ENCODE measurements at places on chromosomes 1 and 21.
A peak's percentile ranks its signal among the peaks of the same experiment; 100 is the strongest.

- no peak overlapping the region for H3K4me3 ChIP-seq
- no peaks in the 10 kb centered on the region for H3K36me3 ChIP-seq
- no peak for DNase-seq
- no peaks in the 10 kb centered on the region for H3K4me1 ChIP-seq
These were observed 242.4 kb upstream of the GREM2 start for GRCh38 chr1:240854367-240854766.

- no peaks in the 10 kb centered on the region for H3K4me1 ChIP-seq
- H3K27ac ChIP-seq, result no peak overlapping the region
- no peak for DNase-seq
- no peak overlapping the region for H3K4me3 ChIP-seq
- no peaks in the 10 kb centered on the region for H3K27me3 ChIP-seq
These were observed 23.6 kb downstream of the VASH2 start for GRCh38 chr1:212973899-212974298.

DNA sequence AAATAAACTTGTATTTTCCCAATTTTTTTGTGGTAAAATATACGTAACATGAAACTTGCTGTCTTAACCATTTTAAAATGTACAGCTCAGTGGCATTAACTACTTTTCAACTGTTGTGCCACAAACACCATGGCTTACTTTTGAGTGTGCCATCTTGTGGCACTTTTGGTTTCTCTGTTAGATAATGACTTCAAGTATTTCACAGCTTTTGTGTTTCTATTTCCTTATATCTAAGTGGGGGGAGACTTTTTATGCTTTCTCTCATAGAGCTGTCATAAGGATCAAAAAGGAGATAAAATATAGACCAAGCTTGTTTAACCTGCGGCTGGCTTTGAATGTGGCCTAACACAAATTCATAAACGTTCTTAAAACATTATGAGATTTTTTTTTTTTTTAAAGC lies 44.3 kb downstream of the CDC14A start:
- H3K27me3 ChIP-seq, result no peaks in the 10 kb centered on the region
- no peak for DNase-seq
- H3K4me3 ChIP-seq, result no peak overlapping the region
- peak overlapping the region; percentile 89 for H3K27ac ChIP-seq

GRCh38 chr1:44575396-44575795 lies 98.9 kb downstream of the TMEM53 start:
- H3K4me1 ChIP-seq, result no peaks in the 10 kb centered on the region
- H3K27me3 ChIP-seq, result no peaks in the 10 kb centered on the region
- no peak overlapping the region for H3K27ac ChIP-seq
- no peak overlapping the region for H3K4me3 ChIP-seq

- no peaks in the 10 kb centered on the region for H3K4me1 ChIP-seq
- DNase-seq, result no peak
- no peak overlapping the region for H3K4me3 ChIP-seq
- H3K27ac ChIP-seq, result no peak overlapping the region
These were observed 81.8 kb upstream of the SLC44A3 start for GRCh38 chr1:94738371-94738770.

DNA sequence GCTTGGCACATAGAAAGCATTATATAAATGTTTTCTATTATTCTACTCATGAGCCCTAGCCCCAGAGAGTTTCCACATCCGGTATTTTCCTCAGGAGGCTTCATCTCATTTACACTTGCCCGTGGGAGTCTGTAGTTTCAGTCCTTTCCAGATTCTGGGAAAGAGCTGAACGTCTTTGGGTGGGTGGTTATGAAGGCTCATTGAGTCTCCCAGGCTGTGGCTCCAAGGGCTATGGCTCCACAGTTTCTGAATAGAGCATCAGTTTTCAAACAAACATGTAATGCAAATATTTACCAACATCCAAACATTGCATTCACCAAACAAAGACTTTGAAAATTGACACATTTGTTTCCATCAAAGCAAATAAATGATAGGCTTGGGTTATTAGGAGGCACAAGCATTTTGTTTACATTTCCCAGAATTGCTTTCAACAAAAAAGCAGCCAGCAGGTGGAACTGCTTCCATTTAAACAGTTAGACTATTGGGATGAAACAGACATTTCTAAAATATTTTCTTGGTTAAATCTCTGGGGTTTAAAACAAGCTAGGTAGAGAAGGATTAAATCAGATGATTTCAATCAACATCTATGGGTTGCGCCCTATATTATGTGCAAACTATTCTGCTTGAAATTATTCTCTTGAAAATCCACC lies 1.3 kb upstream of the LEMD1 start:
- no peak overlapping the region for H3K27ac ChIP-seq
- H3K27me3 ChIP-seq, result peaks cover 2% of the 10 kb centered on the region
- DNase-seq, result no peak
- no peak overlapping the region for H3K4me3 ChIP-seq

GRCh38 chr1:84847253-84848250 lies 45.5 kb downstream of the LPAR3 start:
- peak; percentile 48 for DNase-seq
- no peak overlapping the region for H3K27ac ChIP-seq
- no peaks in the 10 kb centered on the region for H3K27me3 ChIP-seq
- no peaks in the 10 kb centered on the region for H3K36me3 ChIP-seq

DNA sequence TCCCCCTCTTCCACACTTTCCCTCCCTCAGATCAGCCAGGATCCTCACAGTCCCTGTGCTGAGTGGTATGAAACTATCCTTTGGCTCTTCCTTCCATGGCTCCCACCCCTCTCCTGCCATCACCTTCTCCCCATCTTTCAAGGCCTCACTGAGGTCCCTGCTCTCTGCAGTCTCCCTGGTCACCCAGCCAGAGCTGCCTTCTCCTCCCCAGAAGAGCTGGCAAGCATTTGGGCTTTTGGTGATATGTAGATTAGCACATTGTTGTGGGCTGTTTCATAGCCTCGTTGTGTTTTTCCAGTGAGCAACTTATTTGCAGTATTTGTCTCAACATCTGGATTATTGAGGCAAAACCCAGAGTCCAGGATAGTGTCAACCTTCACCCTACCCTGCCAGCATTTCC lies 2.2 kb downstream of the CSF1 start:
- peaks cover 14% of the 10 kb centered on the region for H3K27me3 ChIP-seq
- peaks cover 16% of the 10 kb centered on the region for H3K4me1 ChIP-seq
- H3K4me3 ChIP-seq, result no peak overlapping the region
- no peak for DNase-seq
- no peaks in the 10 kb centered on the region for H3K36me3 ChIP-seq

- peaks cover 2% of the 10 kb centered on the region for H3K27me3 ChIP-seq
- DNase-seq, result no peak
- H3K4me3 ChIP-seq, result no peak overlapping the region
- H3K27ac ChIP-seq, result no peak overlapping the region
- H3K36me3 ChIP-seq, result no peaks in the 10 kb centered on the region
These were observed 88.2 kb upstream of the AKT3 start for GRCh38 chr1:243938208-243938607.

DNA sequence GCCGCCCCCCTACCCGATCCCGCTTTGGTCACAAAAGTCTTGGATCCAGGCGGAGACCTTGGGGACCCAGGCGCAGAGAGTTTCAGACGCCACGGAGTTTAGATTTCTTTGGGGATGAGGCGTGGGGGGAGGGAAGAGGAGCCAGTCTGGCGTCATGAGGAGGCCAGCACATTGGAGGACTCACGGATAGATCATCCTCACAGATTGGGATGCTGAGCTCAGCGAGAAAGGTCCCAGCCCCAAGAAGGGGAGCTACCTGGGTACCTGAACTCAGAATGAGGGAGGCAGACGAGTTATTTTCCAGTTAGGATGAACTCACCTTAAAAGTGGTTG lies 393 bp downstream of the ELAPOR1 start:
- H3K36me3 ChIP-seq, result no peaks in the 10 kb centered on the region
- DNase-seq, result no peak
- no peaks in the 10 kb centered on the region for H3K27me3 ChIP-seq
- no peak overlapping the region for H3K27ac ChIP-seq
- peaks cover 21% of the 10 kb centered on the region for H3K4me1 ChIP-seq

DNA sequence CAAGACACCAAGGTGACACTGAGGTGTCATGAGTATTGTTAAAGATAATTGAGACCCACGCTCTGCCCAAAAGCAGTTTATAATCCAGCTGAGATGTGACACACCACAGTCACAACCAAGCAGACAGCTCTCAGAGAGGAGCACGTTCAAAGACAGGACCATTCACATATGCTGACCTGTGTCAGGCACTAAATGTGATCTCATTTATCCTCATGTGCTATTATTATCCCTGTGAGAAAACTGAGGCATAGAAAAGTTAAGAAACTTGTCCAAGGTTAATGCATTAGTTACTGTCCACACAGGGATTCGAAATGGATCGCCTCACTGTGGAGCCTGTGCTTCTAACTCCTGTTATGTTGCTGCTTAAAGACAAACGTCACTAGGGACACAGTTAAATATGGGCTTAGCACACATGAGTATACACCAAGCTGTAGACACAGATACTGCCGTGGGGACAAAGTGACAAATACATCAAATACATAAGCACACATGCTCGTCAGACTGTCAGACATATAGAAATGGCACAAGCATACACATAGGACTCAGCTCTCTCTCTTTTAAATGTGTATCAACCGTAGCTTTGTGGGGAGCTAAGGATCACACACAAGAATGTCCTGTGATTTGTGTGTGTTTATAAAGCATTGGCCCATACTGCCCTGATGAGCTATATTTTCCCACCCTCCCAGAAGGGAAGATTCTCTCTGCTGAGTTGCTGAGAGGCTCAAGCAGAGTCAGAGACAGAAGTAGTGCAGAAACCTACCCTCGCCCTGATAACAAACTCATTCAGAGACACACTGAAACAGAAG lies 3.5 kb upstream of the IGSF8 start:
- no peak overlapping the region for H3K4me3 ChIP-seq
- H3K4me1 ChIP-seq, result peaks cover 37% of the 10 kb centered on the region
- no peak for DNase-seq
- no peaks in the 10 kb centered on the region for H3K36me3 ChIP-seq
- H3K27ac ChIP-seq, result no peak overlapping the region

DNA sequence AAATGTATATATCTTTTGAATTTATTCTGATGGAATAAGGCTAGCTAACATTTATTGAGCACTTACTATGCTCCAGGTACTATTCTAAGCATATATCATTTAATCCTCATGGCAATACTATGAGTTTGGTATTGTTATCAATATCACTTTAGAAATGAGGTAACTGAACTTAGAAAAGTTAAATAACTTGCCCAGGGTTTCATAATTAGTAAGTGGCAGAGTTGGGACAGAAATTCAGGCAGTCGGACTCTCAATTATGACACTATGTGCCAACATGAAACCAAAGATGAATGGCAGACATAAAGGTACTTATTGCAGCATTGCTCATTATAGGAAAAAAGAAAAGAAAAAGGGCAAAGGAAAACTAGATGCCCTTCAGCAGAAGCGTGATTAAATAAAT lies 48.2 kb downstream of the RAB3GAP2 start:
- DNase-seq, result no peak
- no peaks in the 10 kb centered on the region for H3K27me3 ChIP-seq
- no peak overlapping the region for H3K4me3 ChIP-seq
- H3K4me1 ChIP-seq, result no peaks in the 10 kb centered on the region

- H3K4me3 ChIP-seq, result no peak overlapping the region
- peak overlapping the region; percentile 97 for H3K27ac ChIP-seq
- no peaks in the 10 kb centered on the region for H3K27me3 ChIP-seq
- H3K4me1 ChIP-seq, result peaks cover 89% of the 10 kb centered on the region
These were observed 15.4 kb downstream of the CD247 start for GRCh38 chr1:167502719-167503462.

GRCh38 chr1:192633533-192634253 lies 2.3 kb upstream of the RGS13 start:
- no peak overlapping the region for H3K4me3 ChIP-seq
- no peak overlapping the region for H3K27ac ChIP-seq
- H3K4me1 ChIP-seq, result no peaks in the 10 kb centered on the region
- H3K27me3 ChIP-seq, result peaks cover 4% of the 10 kb centered on the region

GRCh38 chr1:114749835-114750234 lies 7.9 kb downstream of the CSDE1 start:
- peaks cover 40% of the 10 kb centered on the region for H3K36me3 ChIP-seq
- no peaks in the 10 kb centered on the region for H3K27me3 ChIP-seq
- no peak overlapping the region for H3K4me3 ChIP-seq
- no peak for DNase-seq
- H3K27ac ChIP-seq, result no peak overlapping the region
- H3K4me1 ChIP-seq, result peaks cover 15% of the 10 kb centered on the region

- DNase-seq, result peak; percentile 55
- no peak overlapping the region for H3K4me3 ChIP-seq
- H3K4me1 ChIP-seq, result peaks cover 25% of the 10 kb centered on the region
These were observed 5.3 kb downstream of the PLXNA2 start for GRCh38 chr1:208238710-208239472.

GRCh38 chr1:26857473-26858060 lies 5.4 kb upstream of the SFN start:
- DNase-seq, result no peak
- peaks cover 38% of the 10 kb centered on the region for H3K36me3 ChIP-seq
- H3K27me3 ChIP-seq, result no peaks in the 10 kb centered on the region
- no peak overlapping the region for H3K27ac ChIP-seq
- no peak overlapping the region for H3K4me3 ChIP-seq

Data from natural killer cell (primary cell).